Right kidney (tissue), 9 donors: ENCODE measurements at places on chromosomes 13 and 19.

- peak; percentile 69 for DNase-seq
Observed at GRCh38 chr13:110387451-110388107, 80.5 kb downstream of the COL4A2 start.

DNA sequence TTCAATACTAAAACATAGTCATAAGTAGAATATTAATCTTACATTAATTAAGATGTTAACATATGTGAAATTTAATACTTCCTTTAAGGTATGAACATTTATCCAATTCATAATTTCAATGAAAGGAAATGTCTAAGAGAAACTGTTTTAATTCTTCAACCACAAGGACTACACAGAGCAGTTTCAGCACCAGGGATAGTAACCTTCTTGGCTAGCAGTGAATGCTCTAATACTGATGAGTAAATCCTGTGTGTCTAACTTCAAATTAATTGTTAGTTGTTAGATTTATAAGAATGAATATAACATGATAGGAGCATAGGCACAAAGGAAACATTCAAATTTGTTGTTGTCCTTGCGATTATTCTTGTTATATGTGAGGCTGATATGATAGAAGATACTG lies 15.6 kb upstream of the NBEA start:
- no peak for DNase-seq

GRCh38 chr19:38949580-38950367 lies 19.0 kb downstream of the MRPS12 start:
- peak; percentile 73 for DNase-seq

DNA sequence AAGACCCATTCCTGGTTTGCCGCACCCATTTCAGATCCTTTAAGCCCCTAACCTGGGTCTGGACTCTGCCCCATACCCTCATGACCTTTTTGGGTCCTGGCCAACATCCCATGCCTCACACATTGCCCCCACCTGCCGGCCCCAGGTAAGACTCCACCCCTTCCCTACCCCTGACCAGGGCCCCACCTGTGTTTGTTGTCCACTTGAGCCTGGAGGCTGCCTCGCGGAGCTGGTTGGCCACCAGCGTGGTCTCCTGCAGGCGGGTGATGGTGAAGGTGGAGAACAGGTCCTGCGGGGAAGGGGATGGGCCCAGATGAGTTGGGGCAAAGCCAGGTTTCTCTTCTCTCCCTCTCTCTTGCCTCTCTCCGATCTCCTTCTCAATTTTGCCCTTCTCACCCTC lies 19.5 kb downstream of the MAN2B1 start:
- no peak for DNase-seq

GRCh38 chr19:9709305-9709704 lies 34.4 kb upstream of the ZNF562 start:
- no peak for DNase-seq
